Neural progenitor cell (in vitro differentiated cells): ENCODE measurements at places on chromosomes 1 and 21. TPM values are rescaled to one million over a fixed set of nuclear protein-coding genes. Genes with fewer than 3 reads are reported as not detected.

The F13B gene
- not detected in 2 replicates for total RNA-seq

DNA sequence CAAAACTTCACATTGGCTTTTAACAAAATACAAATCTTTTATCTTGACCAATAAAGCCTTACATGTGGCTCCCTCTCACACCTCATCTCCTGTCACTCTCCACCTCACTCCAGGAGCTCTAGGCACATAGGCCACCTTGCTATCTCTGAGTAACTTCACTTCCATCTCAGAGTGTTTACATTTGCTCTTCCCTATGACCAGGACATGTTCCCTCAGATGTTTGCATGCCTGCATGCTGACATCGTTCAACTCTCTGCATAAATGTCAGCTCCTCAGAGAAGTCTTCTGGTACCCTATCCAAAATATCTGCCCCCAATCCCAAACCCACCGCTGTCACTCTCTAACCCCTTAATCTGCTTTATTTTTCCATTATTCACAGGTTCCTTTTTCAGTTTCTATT lies 110.9 kb downstream of the TOMM20 start:
- DNase-seq, result no peak

GRCh38 chr1:78101514-78101913 lies 55.7 kb downstream of the GIPC2 start:
- DNase-seq, result no peak

DNA sequence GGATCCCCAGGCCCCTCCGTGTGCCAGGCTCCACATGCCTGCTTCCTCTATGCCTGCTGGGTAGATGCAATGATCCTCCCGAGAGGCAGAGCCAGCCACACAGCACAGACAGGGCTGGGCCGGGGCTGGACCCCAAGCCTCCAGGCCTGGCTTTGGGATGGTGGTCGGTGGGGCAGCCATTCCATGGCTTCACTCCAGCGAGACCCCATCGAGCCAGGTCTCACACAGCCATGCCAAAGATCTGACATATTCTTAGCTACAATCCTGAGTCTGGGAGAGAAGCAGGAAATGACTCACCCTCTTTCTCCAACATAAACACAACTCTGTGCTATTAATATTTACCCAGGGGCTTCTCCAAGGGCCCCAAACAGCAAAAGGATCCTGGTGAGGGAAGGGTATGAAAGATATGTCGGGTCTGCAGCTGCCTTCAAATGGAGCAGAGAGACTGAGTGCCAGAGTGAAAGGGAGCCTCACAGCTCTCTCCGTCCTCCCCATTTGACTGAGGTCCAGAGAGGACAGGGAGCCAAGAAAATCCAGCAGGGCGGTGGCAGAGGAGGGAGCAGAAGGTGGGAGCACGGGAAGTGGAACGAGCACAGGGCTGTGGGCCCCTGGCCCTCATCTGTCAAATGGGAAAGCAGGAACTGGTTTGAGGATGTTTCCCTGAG lies 639.5 kb downstream of the MATN1 start:
- DNase-seq, result no peak

The HMGCS2 gene
- not detected in 2 replicates for total RNA-seq

- peak; percentile 53 for DNase-seq
These were observed at the start of gene CR1L for GRCh38 chr1:207644852-207645634. Gene CR1L (plus strand): TSS chr1:207645133. CDS start chr1:207645234, 101 bp downstream.

- DNase-seq, result no peak
These were observed 97.8 kb upstream of the ADGRL2 start for GRCh38 chr1:81702903-81703302.

- DNase-seq, result peak; percentile 7
These were observed 565.1 kb downstream of the NPHP4 start for GRCh38 chr1:5427026-5427613.

The LCE1F gene
- total RNA-seq, result not detected in 2 replicates

GRCh38 chr1:208006258-208006920 lies 95.5 kb upstream of the CD34 start:
- DNase-seq, result no peak

- no peak for DNase-seq
These were observed 65.2 kb upstream of the VAMP3 start for GRCh38 chr1:7705908-7706216.

The SYT2 gene
- total RNA-seq, result 0.26 and 0.37 TPM in 2 replicates

DNA sequence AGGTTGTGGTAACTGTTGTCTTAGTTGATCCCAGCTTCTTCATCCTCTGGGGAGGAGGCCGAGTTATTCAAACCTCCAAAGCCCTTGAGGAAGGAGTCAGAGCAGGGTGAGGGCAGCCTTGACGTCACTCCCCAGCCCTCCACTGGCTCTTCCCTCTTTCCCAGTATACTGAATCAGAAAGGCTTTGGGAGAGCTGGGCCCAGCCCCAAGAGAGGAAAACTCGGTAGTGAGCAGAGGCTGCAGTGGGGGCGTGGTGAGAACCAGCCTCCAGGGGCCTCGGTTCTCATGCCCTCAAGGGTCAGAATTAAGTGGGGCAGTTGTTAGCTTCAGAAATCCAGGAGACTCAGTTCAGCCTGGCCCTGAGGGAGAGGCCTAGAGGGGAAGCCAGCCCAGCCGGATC lies 1.8 kb upstream of the GJA4 start:
- DNase-seq, result no peak

The PCSK9 gene
- 4.5 and 13.7 TPM in 2 replicates for total RNA-seq

DNA sequence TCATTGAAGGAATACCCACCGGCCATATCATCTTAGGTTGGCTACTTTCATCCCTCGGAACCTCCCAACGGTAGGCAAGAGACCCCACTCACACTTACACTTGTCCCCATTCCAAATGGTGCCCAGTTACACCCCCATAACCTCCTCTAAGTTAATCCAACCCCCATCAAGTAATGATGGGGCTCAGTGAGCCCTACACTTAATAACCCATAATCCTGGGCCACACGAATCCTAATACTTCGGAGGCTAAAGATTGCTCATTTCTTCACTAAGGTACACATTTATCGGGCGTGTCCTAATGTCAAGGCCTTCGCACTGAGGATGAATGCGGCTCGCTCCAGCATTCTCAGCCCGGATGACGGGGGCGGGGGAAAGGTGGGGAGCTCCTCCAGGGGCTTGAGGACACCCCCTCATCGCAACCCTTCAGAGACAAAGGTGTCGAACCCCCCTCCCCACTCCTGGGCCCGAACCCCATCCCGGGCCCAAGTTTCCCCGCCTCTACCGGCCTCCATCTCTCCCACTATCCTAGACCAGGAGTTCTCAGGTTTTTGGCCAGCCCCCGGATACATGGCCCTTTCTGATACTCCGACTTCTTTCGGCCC lies 435 bp downstream of the ILF2 start:
- DNase-seq, result peak; percentile 20

The CDC14A gene
- total RNA-seq, result 26.9 and 37.0 TPM in 2 replicates
